ENCODE measurements at places on chromosomes 7 and 10.

DNA sequence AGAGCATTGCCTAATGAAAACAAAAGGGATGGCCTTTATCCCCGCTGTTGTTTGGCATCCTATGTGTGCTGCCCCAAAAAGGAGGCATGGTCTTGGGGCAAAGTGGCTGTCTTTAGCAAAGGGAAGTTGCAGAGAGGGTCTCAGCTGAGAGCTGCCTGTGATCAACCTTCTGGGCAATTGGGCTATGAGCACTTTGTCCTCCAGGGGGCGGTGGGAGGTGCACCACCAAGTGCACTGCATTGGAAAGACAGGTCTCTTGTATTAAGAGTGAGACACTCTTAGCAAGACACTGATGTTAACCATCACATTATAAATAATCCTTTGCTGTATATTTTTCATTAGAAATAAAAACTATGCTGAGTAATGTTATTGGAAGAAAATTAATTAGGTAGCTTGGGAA lies 314.8 kb downstream of the POM121L12 start:
- no peak for DNase-seq

DNA sequence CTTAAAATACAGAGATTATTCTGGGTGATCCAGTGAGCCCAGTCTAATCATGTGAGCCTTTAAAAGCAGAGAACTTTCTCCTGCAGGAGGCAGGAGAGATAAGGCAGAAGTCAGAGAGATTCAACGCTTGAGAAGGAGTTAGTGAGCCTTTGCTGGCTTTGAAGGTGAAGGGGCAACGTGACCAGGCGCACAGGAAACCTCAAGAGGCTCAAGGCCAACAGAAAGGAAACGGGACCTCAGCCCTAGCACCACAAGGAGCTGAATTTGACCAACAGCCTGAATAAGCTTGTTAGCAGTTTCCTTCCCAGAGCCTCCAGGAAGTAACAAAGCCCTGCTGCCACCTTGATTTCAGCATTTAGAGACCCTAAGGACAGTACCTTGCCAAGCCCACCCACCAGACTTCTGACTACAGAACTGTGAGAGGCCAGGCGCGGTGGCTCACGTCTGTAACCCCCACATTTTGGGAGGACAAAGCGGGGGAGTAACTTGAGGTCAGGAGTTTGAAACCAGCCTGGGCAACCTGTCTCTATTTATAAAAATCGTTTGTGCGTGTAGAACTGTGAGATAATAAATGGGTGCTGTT lies 87.3 kb upstream of the KAT6B start:
- DNase-seq, result no peak

DNA sequence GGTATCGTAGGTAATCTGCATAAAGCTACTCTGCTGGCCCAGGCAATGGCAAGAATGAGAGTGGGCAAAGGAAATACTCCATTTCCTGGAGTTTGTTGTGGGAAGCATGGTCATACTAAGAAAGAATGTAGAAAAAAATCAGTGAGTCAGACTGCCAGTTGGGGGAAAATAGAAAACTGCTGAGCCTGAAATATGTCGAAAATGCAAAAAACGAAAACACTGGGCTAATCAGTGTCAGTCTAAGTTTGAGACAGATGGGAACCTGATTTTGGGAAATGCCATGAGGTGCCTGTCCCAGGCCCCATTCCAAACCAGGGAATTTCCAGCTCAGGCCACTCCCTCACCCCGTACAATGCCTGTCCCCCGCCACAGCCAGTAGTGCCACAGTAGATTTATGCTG lies 150.0 kb downstream of the ZNF33B start:
- no peak for DNase-seq

GRCh38 chr7:143050931-143051330 lies 1.2 kb upstream of the OR6V1 start:
- no peak for DNase-seq

- no peak for DNase-seq
Observed at GRCh38 chr10:61023053-61023452, 79.1 kb upstream of the RHOBTB1 start.

- DNase-seq, result peak; percentile 14
Observed at GRCh38 chr7:49483142-49483541, 290.3 kb upstream of the VWC2 start.

DNA sequence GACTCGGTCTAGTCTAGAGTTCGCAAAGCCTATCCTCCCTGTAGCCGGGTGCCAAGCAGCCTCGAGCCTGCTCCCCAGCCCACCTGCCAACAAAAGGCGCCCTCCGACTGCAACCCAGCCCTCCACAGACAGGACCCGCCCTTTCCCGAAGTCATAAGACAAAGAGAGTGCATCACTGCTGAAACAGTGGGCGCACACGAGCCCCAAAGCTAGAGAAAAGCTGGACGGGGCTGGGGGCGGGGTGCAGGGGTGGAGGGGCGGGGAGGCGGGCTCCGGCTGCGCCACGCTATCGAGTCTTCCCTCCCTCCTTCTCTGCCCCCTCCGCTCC lies 622 bp upstream of the COL1A2 start:
- DNase-seq, result no peak

GRCh38 chr7:29841926-29842701 lies 35.8 kb downstream of the WIPF3 start:
- no peak for DNase-seq

DNA sequence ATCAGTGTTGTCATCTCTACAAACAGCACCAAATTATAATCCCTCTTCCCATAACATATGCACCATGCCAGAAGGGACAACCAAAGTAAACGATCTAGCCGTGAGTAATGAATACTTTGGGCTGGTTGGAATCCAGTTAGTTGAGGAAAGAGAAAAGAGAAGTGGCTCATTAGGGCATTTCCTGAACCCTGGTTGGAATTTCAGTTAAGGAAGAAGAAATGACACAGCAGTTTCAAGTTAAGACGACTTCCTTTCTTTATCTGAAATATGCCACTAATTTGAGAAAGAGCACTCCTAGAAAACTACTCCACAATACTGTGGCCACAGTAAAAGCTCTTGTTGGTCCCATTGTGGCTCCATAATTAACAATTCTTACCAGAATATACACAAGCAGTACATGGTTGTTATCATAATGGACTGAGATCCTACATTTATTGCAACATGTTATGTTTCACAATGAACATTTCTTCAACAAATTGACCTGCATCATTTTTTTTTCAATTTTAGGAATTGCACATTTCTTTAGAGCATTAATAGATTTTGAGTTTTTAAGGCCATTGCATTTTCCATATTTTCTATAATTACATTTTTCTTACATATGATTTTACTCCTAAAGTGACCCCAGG lies at the start of gene TFEC:
TSS of gene TFEC (minus strand) at position 113 of the 626 bp plus-strand sequence. CDS start 46,322 bp downstream, outside the sequence.
- no peak for DNase-seq

DNA sequence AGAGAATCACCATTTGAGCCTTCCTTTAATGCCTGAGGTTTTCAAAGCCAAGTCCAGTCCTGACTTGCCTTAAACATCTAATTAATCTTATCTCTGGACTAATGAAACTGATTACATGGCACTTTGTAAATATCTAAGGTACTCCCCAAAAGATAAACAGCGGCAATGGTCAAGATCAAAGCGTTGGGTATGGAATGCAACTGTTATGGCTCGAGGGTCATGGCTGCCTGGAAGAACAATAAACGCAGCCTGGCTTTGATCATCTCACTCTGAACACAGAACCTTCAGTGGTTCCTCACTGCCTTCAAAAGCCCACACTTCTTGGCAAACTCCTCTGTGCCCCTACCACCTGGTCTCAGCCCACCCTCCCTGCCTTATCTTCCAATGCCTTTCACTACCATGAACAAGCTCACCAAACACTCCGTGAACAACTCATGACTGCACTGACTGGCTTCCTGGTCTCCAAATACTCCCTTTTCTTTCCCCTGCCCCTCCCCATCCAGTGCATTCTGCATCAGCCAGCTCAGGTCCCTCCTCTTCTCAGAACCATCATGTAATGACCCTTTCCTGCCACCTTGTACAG lies 150.2 kb upstream of the NFE2L3 start:
- no peak for DNase-seq

- DNase-seq, result no peak
Observed at GRCh38 chr7:17530244-17530643, 231.8 kb downstream of the AHR start.

DNA sequence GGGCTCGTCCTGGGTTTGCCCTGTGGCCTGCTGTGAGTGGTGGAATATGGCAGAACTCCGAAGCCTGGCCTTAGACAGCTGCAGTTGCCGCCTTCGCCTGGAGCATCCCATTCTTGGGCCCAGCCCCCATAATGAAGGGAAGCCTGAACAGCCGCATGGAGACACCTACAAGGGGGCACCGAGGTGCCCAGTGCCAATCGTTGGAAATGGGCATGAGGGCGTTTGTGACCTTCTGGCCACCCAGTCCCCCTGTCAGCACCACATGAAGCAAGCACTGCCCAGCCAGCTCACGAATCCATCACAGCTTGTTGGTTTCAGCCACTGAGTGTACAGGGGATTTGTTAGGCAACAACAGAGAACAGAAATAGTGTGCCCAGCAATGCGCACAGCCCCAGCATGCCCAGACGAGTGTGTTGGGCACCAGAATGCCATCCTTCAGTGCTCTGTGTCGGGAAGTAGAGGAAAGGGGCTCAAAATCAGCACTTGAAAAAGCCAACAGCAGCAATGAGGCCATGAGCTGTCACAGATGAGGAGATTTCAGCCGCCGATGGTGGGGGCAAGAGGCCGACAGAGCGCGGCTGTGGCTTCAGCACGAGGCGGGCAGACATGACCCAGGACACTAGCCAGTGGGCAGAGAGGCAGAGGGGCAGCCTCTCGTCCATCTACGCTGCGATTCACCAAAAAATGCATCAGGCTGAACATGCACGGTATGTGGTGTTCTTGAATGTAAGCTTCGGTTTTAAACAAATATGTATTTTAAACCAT lies 91.2 kb downstream of the TNS3 start:
- DNase-seq, result no peak

- no peak for DNase-seq
Observed at GRCh38 chr10:119292968-119293760, 85.8 kb downstream of the GRK5 start.

GRCh38 chr7:28957064-28957750 lies 923 bp downstream of the TRIL start:
- DNase-seq, result peak; percentile 48

DNA sequence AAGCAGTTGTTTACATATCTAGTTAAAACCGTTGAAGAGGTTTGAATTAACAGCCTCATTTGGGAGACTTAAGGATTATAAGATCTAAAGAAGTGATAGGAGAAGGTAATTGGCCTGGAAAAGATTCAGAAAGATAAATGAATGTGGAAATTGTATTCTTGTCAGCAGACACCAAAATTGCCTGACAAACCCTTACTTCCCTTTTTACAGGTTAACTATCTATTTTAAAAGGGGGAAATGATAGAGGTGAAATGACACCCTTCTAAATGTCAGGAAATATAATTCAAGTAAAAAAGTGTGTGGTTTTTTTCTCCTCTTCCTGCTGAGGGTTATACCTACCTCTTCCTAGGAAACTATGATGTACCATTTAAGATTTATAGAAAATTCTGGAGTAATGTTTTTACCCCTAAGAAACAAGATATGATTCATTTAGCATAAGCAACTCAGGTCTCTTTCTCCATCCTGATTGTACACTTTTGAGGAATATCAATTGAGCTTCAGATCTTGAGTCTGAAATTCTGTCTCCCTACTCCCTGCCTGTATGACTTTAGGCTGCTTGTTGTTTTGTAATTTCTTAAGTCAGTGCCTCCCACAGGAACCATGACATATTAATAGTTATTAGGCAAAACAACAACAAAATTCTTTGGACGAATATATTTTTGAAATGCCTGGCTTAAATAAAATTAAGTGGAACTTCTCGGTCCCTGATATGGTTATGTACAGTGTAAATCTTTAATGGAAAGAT lies 250.4 kb downstream of the RNLS start:
- no peak for DNase-seq

GRCh38 chr7:130180571-130181262 lies 24.5 kb downstream of the TMEM209 start:
- no peak for DNase-seq

DNA sequence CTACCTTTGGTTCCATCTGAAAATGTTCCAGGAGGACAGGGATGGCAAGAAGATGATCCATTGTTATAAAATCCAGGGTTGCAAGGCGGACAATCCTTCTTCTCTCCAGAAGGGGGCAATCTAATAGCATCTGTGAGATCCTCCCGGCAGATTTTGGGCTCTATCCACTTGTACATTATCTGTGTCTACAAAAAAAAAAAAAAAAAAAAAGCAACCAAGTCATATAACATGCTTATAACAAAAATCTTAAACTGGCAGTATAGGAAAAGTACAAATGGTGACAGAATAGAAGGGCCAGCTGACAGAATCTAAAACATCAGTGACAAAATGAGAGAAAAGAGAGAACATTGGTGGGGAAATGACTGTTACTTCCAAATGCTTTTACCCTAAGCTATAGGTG lies 132.7 kb downstream of the ELAPOR2 start:
- peak; percentile 36 for DNase-seq

DNA sequence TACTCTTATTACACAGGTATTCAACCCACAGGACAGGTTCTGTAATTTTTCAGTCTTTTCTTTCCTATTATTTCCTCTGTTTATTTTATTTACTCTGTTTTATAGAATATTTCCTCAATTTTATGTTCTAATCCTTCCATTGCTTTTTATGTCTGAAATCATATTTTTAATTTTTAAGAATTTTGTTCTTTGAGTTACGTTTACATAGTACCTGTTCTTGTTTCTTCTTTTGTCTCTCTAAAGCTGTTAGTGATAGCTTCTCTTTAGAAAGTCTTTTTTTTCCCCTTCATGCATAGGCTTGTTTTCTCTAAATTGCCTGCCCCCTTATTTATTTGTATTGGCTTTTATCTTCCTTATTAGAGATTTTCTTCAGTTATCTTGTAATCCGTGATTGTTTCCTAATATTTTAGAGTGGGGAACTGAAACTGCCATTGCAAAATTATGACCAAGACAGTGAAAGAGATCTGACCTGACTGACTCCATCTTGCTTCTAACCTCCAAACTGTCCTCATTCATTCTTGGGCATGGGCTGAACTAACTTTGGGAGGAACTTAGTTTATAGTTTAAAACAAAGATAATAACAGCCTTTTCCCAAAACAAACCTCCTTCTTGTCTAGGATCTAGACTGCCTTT lies 187.6 kb downstream of the PFKFB3 start:
- DNase-seq, result no peak

DNA sequence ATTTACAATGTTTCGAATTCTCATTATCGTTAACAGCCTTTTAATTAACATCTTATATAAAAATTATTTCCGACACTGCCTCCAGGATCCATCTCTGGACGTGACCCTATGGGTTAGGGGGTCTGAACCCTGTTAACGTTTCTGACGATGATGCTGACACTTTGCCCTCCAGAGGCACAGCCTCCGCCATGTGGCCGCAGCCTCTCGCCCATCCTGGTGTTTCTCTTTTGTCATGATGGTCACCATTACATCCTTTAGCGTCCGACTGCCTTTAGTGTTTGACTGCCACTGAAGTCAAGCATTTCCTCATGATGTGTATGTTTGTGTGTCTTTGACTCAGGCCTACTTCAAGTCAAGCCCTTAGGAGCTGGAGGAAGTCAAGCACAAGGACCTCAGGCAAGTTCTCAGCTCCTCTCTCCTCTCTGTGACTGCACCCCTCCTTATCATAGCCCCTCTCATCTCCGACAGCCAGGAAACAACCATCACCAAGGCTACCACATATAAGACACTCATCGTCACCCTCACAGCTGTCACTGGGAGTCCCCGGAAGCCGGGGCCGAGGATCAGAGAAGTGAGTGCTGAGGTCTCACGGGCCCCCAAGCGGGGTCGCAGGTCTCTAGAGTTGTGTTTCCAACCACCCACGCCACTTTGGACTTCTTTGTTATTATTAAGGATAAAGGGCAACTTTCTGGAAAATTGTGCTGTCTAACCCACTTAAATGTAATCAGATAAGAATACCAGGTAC lies 96.1 kb upstream of the PPP2R2D start:
- DNase-seq, result no peak
